NCI-H69 (cell line): ENCODE measurements at places on chromosomes 6 and 20.

- DNase-seq: no peak
Measured at GRCh38 chr20:722822-723644, 45.3 kb downstream of the SLC52A3 start.

GRCh38 chr6:167898673-167899311 is 72.1 kb downstream of the AFDN start:
- DNase-seq: peak; percentile 60

- DNase-seq: no peak
Measured at GRCh38 chr6:107479089-107479690, 10.7 kb upstream of the SOBP start.

DNA sequence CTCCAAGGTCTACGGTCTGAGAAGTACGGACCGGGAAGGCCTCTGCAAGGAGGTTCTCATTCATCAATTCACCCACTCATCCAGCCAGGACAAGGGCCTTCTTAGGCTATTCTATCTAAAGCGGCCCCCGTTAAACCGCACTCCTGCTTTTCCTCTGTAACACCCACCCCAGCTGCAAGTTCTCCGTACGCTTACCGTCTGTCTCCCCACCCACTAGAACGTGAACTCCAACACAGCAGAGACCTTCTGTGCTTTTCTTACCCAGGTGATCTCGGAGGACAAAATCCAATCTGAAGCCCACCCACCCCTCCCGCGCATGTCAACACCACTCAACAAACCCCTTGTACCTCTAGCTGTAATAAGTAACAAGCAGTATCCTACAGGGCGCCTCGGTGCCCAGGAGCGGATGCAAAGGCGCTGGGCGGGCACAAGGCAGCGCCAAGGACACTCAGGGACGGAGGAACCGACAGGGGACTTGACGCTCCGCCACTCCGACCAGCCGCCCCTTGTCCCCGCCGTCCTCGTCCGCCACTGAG is 351 bp downstream of the AURKA start:
- no peak for DNase-seq

GRCh38 chr6:149031201-149031858 is 284.5 kb downstream of the UST start:
- no peak for DNase-seq

DNA sequence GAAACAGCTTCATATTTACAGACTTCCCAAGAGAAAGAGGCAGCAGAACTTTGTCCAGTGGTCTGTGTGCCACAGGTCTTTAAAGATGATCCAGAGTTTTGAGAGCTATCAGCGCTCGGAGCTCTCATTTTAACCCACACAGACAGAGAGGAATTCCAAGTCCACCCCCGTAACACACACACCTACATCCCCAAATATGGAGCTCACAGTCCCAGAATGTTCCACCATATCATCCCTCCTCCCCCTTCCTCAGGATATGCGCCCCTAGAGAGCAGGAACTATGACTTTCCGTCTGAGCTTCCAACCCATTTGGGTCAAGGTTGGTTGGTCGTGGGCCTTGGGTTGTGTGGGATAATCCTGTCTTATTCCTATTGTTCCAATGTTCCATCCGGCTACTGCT is at the start of gene DEFB128:
Gene DEFB128 (minus strand): TSS at position 101 of the 400 bp plus-strand sequence. CDS start 88 bp downstream, at position 13.
- no peak for DNase-seq

DNA sequence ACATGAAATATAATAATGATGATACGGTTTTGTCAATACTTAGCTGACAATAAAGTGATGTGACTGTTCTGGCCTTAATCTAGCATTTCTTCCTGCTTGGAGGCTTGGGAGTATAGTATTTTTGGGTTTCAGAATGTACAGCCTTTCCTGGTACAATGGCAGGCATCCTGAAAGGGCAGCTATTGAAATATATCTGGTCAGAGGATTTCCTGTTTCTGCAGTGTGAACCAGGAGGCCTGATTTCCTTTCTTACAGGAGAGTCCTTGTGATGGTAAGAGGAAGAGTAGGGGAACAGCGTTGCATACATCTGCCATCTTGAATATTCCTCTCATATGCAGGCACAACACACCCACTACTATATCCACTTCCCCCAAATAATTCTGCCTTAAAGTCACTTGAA is 93.7 kb downstream of the MYO6 start:
- no peak for DNase-seq

GRCh38 chr6:120558294-120558693 is 776.0 kb downstream of the TBC1D32 start:
- peak; percentile 53 for DNase-seq

DNA sequence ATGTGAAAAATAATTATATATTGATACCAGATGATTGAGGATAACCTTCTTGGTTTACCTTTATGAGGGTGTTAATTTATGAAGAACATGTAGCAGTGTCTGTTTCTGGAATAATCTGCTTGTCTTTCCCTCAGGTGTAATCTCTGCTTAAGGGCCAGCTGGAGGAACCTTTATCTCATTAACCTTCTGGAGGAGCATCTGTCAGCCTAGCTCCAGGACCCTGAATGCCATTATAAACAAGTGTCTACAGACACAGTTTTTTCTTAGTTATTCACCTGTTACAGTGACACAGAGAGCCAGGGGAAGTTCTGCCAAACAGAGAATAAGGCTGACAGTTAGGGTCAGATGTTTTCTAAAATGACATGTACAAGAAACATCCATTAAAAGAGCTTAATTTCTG is at the start of gene IMPG1:
Gene IMPG1 (minus strand): TSS at position 101 of the 400 bp plus-strand sequence. CDS start 174 bp downstream, outside the sequence.
- DNase-seq: peak; percentile 42

DNA sequence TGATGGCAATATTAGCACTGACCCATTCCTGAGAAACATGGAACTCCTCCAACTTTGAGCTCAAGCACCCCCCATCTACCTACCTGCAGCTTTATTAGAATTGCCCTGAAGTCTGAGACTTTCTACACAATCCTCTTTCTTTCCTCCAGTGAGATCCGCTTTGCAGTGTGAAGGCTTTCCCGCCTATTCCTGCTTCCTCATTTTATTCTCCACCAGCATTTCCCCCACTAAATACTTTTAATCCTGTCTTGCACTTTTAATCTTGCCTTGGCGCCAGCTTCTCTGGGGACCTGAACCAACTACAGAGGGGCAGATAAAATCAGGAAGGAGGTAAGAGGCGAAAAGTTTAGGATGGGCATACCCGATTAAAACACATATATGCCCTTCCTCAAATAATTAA is 178.1 kb upstream of the PRDM1 start:
- DNase-seq: no peak

GRCh38 chr6:3293271-3294155 is 34.8 kb downstream of the PSMG4 start:
- no peak for DNase-seq

GRCh38 chr6:136532030-136532429 is 18.2 kb downstream of the MAP7 start:
- DNase-seq: no peak

GRCh38 chr6:2309122-2309521 is 63.7 kb upstream of the GMDS start:
- DNase-seq: no peak

GRCh38 chr6:75497994-75498393 is 4.4 kb upstream of the FILIP1 start:
- no peak for DNase-seq

GRCh38 chr20:44768256-44768655 is 22.6 kb downstream of the KCNK15 start:
- DNase-seq: no peak

GRCh38 chr20:17533396-17533795 is 2.2 kb upstream of the BFSP1 start:
- peak; percentile 49 for DNase-seq

DNA sequence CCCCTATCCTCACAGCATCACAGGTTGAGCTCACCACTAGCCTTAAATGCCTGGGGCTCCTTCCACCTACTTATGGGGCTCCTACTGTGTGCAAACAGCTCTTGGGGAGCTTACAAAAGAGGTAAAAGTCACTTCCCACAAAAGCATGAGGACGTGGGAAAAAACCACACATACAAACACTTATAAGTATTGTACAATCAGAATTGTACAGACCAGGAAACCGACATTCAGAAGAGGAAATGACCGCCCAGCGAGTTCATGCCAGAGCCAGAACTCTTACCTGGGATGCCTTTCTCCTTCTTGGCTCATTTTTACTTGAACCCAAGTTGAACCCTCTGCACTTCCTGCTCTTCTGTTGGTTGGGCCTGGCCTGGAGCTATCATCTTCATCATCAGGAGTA is 6.3 kb upstream of the PPP1R16B start:
- no peak for DNase-seq

DNA sequence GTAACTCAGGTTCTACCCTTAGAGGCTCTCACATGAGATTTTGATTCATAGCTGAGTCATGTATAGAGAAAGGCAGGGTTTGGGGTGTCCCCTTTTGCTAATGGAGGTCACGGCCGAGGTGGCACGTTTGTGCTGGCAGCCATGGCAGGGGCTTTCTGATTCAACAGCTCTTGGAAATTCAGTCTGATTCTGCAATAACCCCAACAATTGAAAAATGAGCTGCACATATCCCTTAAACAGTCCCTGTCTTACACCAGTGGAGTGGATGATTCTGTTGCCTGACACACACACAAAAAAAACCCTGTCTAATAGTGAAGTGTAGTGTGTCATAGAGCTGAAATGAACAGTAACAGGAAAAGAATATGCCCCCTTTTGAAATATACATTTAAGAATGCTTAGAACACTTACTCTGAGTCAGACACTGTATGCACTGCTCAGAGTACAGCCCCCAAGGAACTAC is 40.4 kb upstream of the ARG1 start:
- DNase-seq: no peak

DNA sequence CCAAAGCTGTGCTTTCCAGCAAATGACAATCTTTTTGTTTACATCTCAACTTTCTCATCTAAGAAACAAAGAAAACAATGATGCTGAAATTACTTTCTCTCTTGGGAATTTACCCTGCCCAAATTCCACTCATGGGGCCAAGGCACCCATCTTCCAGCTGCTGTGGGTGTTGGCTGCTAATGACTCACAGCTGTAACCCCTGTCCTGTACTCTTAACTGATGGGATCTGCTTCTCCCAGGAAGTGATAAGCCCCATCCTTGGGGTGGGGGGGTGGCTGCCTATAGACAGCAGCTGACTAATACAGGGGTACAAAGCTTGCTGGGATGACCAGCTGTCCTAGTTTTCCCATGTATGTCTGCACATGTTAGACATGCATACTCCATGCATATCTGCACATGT is 938.6 kb downstream of the C6orf118 start:
- DNase-seq: no peak

DNA sequence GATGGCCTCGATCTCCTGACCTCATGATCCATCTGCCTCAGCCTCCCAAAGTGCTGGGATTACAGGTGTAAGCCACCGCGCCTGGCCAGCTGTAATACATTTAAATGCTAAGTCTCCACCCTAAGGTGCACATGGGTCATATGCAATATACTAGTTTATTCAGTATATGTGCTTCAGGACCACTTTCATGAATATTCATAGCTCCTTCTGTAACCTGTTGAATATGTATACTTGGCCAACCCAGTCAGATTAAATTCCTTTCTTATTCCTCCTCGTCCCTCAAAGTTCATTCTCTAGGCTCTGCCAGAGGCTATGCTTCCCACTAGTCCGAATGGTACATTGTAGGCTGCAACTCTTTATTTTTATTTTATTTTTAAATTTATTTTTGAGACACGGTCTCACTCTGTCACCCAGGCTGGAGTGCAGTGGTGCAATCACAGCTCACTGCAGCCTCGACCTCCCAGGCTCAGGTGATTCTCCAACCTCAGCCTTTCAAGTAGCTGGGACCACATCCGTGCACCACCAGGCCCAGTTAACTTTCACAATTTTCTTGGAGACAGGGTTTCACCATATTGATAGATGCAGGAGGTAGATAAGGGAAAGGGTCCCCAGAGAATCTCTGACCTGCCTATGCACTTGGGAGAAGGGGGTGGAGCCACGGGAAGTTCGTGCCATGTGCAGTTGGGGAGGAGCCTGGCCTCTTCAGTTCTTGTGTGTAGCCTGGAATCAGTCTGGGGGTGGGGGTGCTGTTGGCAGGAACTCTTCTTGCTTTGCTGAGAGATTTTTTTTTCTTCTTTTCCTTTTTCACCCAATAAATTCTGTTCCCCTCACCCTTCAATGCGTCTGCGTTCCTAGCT is 41.3 kb upstream of the DDR1 start:
- DNase-seq: peak; percentile 10
